Trophoblast cell (in vitro differentiated cells and primary cell): ENCODE measurements at places on chromosomes 13 and 19.
A peak's percentile ranks its signal among the peaks of the same experiment; 100 is the strongest.

DNA sequence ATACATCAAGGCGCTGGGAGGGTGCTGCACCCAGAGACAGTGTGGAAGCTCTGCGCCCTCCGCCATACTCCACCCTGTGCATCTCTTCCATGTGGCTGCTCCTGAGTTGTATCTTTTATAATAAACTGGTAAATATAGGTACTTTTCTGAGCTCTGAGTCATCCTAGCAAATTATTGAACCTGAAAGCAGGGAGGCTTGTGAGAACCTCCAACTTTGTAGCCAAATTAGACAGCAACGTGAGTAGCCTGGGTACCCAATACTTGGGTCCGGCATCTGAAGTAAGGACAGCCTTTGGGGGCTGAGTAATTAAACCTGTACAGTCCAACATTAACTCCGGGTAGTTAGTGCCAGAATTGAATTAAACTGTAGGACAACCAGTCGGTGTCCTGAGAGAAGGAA lies 57.4 kb downstream of the RUBCNL start:
- H3K27me3 ChIP-seq, result no peaks in the 10 kb centered on the region
- H3K4me1 ChIP-seq, result no peaks in the 10 kb centered on the region
- no peak overlapping the region for H3K27ac ChIP-seq
- H3K36me3 ChIP-seq, result no peaks in the 10 kb centered on the region
- H3K4me3 ChIP-seq, result no peak overlapping the region

GRCh38 chr19:43224855-43225253 lies 19.4 kb upstream of the PSG4 start:
- H3K27me3 ChIP-seq, result no peaks in the 10 kb centered on the region
- H3K4me3 ChIP-seq, result no peak overlapping the region
- no peaks in the 10 kb centered on the region for H3K4me1 ChIP-seq
- H3K36me3 ChIP-seq, result no peaks in the 10 kb centered on the region
- no peak for DNase-seq

- peaks cover 12% of the 10 kb centered on the region for H3K27me3 ChIP-seq
- DNase-seq, result no peak
- no peak overlapping the region for H3K4me3 ChIP-seq
- peaks cover 6% of the 10 kb centered on the region for H3K4me1 ChIP-seq
- H3K36me3 ChIP-seq, result no peaks in the 10 kb centered on the region
- H3K27ac ChIP-seq, result no peak overlapping the region
Measured at GRCh38 chr13:19606152-19606551, 27.3 kb upstream of the MPHOSPH8 start.

DNA sequence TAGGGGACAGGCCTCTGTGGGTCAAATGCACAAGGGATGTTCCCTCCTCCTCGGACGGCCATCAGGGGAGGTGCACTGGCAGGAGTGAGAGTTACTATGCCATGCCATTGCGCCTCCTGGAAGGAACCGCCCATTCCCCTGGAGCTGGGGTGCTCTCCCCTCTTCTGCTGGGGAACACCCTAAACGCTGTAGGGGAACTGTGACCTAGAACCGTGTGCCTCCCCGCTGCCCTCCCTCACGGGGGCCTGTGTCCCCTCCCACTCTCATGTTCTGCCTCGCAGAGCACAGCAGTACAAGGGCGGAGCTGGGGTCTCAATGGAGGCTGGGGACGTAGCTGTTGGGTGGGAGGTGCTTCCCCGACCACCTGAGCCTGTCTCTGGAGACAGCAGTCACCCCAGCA lies 17.2 kb upstream of the CRTC1 start:
- H3K4me1 ChIP-seq, result peaks cover 10% of the 10 kb centered on the region
- DNase-seq, result no peak
- no peaks in the 10 kb centered on the region for H3K27me3 ChIP-seq
- H3K27ac ChIP-seq, result no peak overlapping the region
- H3K4me3 ChIP-seq, result no peak overlapping the region

DNA sequence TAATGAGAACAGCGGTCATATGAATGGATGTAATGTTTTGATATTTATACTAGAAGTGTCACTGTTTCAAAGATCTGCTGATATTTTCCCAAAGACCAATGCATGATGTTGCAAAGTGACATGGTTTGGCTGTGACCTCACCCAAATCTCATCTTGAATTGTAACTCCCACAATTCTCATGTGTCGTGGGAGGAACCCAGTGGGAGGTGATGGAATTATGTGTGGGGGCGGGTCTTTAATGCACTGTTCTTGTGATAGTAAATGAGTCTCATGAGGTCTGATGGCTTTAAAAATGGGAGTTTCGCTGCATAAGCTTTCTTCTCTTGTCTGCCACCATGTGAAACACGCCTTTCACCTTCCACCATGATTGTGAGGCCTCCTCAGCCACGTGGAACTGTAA lies 98.3 kb downstream of the AKAP11 start:
- H3K36me3 ChIP-seq, result no peaks in the 10 kb centered on the region
- no peaks in the 10 kb centered on the region for H3K4me1 ChIP-seq
- no peak overlapping the region for H3K4me3 ChIP-seq

DNA sequence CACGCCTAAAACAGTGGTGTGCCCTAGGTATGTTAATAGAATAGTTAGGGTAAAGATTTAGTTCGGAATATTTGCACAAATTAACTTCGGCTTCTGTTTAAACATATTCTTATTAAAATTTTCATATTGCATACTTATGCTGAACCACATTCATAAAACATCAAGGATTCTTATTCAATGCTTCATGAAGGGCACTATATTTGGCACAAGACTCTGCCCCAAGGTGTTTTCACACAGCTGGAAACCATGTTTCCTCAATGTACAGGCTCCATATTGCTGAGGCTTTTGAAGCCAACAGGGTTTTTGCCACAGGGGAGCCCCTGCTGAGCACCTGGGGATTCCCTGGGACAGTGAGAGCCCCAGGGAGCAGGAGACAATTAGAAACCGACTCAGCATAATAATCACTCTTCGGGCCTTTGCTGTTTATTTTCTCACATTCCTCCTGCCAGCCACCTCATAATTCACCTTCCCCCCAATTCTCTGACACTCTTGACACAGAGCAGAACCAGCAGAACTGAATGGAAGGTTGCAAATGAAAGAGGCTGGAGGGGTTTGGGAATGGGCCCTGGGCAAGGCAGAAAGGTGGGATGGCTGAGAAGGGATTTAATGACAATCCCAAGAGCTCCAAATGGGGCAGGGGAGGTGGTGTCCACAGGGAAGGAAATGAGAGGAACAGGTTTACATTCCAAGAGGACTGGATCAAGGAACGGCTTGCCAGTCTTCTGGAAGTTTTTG lies 72.3 kb upstream of the POMP start:
- peaks cover 12% of the 10 kb centered on the region for H3K4me1 ChIP-seq
- H3K27me3 ChIP-seq, result no peaks in the 10 kb centered on the region
- H3K27ac ChIP-seq, result no peak overlapping the region
- no peak for DNase-seq
- no peaks in the 10 kb centered on the region for H3K36me3 ChIP-seq
- no peak overlapping the region for H3K4me3 ChIP-seq

- H3K27me3 ChIP-seq, result no peaks in the 10 kb centered on the region
- H3K4me3 ChIP-seq, result no peak overlapping the region
- H3K36me3 ChIP-seq, result no peaks in the 10 kb centered on the region
- no peak overlapping the region for H3K27ac ChIP-seq
Measured at GRCh38 chr19:17528610-17529009, 17.2 kb downstream of the PGLS start.

DNA sequence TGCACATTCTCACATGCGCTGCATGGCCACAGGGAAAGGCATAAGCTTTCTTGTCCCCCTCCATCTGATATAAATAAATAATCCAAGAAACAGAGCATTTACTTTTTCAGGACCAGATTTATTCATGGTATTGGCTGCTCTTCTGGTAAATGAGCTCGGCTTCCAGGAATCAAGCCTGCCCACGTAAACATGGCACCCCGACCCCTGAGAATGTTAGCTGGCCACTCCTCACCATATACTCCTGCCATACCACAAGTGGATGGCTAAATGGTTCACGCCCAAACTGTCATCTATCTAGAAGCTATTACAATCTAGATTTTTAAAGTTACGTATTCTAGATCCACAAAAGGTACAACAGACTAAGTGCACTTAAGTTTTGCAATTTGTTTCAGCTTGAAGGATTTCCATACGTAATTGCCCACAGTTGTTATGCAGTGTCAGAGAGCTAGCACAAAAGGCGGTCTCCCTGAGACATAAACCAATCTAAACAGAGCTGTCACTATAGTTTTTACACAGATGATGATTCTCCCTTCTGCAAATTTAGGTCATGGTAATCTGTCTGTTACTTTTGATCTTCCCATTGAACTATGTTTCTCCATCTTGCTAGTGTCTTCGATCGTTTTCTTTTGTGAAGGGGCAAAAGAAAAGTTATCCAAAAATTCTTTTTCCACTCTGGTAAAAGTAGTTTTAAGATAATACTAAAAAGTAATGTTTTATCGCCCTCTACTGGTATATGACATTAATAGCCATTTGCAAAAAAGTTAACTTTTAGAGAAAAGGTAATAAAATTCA lies 16.2 kb upstream of the FOXO1 start:
- no peak overlapping the region for H3K27ac ChIP-seq
- no peak overlapping the region for H3K4me3 ChIP-seq
- no peak for DNase-seq
- no peaks in the 10 kb centered on the region for H3K36me3 ChIP-seq
- H3K27me3 ChIP-seq, result no peaks in the 10 kb centered on the region
- H3K4me1 ChIP-seq, result peaks cover 12% of the 10 kb centered on the region

DNA sequence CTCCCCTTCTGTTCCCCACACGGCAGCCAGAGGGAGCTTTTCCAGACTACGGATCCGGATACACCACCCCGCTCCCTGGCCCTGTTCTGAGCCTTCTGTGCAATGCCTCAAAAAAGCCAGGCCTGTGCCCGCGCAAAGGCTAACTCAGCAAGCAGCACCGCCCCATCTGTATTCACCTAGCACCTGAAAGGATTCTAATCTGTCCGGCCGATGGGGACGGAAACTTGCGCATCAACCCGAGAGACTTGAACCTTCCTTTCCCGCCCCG lies 589 bp downstream of the ZBTB45 start:
- H3K27ac ChIP-seq, result peak overlapping the region; percentile 80
- peaks cover 22% of the 10 kb centered on the region for H3K36me3 ChIP-seq

GRCh38 chr13:21967871-21968270 lies 297.0 kb downstream of the FGF9 start:
- no peaks in the 10 kb centered on the region for H3K27me3 ChIP-seq
- no peaks in the 10 kb centered on the region for H3K4me1 ChIP-seq
- no peak overlapping the region for H3K27ac ChIP-seq
- H3K36me3 ChIP-seq, result no peaks in the 10 kb centered on the region
- no peak overlapping the region for H3K4me3 ChIP-seq

- H3K36me3 ChIP-seq, result no peaks in the 10 kb centered on the region
- H3K4me3 ChIP-seq, result no peak overlapping the region
- no peak overlapping the region for H3K27ac ChIP-seq
Measured at GRCh38 chr13:90201202-90201601, 1146.3 kb upstream of the MIR17HG start.

DNA sequence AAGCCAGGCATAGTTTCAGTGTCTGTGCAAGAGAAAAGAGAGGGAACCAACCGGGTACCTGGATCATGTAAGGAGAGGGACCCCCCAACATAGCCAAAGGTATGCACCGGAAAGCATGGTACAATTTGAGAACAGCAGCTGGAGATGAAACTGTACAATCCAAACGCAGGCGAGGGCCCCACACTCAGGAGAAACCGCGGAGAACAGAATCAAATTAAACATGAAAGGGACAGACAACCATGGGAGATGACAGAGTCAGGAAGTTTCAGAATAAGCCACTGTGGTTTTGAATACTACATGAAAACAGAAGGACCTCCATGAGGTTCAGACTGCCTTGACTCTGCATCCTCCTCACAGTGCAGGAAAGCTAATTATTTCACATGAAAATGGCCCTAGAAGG lies 62.9 kb upstream of the SPATA13 start:
- H3K27me3 ChIP-seq, result no peaks in the 10 kb centered on the region
- no peak overlapping the region for H3K4me3 ChIP-seq
- no peaks in the 10 kb centered on the region for H3K4me1 ChIP-seq
- H3K36me3 ChIP-seq, result no peaks in the 10 kb centered on the region
- H3K27ac ChIP-seq, result no peak overlapping the region

DNA sequence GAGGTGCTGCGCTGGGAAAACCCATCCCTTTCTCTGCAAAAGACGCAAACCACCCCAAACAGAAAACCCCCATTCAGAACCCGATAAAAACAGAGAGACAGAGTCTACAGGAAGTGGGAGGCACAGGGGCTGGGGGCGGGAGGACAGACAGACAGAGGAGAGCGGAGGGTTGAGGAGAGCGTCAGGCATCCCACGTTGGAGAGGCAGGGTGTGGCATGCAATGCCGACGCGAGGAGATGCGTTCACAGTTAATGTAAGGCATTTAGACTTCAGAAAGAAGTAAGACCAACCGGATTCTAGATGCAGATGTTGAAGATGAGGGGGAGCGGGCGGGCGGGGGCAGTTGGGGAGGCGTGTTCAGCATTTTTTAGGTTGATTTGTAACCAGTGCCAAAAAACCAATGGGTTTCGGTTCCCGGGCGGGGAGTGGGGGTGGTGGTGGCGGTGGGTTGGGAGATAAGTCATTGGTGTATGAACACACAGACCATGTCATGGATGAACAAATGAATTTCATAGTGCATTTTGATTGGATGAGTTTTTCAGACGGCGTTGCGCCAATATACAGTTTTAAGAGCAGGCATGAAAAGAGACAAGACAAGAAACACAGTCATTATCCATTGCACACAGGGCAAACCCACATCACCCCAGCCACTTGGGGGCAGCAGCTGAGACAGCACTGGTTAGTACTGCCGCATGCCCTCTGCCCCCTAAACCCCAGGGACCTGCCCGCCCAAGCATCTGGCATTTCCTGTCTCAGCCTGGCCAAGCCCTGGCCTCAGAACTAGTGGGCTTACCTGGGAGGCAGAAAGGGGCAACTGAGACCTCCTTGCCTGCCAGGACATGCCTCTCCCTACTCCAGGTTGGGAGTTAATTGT lies 91.3 kb downstream of the IER2 start:
- DNase-seq, result no peak
- H3K27ac ChIP-seq, result no peak overlapping the region
- no peaks in the 10 kb centered on the region for H3K4me1 ChIP-seq
- H3K27me3 ChIP-seq, result no peaks in the 10 kb centered on the region
- H3K4me3 ChIP-seq, result no peak overlapping the region
- no peaks in the 10 kb centered on the region for H3K36me3 ChIP-seq

DNA sequence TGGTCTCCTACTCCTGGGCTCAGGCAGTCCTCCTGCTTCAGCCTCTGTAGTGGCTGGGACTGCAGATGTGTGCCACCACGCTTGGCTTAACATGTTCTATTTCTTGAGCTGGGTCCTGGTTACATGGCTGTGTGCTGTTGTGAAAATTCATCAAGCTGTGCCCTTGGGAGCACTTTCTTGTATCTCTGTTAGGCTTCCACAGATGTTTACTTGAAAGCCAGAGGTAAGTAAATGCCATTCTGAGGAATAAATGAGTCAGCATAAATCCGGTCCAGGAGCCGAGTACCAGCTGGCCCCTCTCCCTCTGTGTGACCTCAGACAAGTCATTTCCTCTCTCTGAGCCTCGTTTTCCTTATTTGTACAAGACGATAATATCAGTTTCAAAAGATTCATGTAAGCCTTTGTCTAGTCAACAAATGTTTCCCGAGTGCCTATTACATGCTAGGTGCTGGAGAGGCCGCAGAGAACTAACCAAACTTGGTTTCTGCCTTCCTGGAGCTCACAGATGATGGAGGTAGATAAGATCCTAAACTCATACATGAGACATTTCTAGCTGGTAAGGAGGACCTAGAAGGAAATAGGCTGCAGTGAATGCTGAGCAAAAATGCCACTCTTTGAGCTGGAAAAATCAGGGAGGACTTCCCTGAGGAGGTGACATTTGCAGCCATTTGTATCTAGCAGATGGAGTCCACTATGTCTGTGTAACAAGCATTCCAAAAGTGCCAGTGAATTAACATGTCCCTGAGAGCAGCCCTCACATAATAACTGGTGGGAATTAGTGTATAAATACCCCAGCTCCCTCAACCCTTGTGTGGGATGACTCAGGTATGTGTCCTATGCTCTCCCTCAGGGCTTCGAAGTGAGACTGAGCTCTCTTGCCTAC lies 2.7 kb upstream of the RASAL3 start:
- H3K27ac ChIP-seq, result no peak overlapping the region
- H3K4me1 ChIP-seq, result no peaks in the 10 kb centered on the region
- H3K27me3 ChIP-seq, result peaks cover 20% of the 10 kb centered on the region
- DNase-seq, result no peak
- H3K4me3 ChIP-seq, result no peak overlapping the region
- no peaks in the 10 kb centered on the region for H3K36me3 ChIP-seq
